Suprapubic skin (tissue), 4 donors: ENCODE measurements at places on chromosomes 7 and 10.

GRCh38 chr10:22722626-22723169 lies 8.3 kb upstream of the PIP4K2A start:
- H3K4me3 ChIP-seq, result no peak overlapping the region
- H3K27me3 ChIP-seq, result no peaks in the 10 kb centered on the region
- H3K27ac ChIP-seq, result no peak overlapping the region
- H3K4me1 ChIP-seq, result no peaks in the 10 kb centered on the region
- H3K36me3 ChIP-seq, result no peaks in the 10 kb centered on the region

GRCh38 chr10:26890956-26891355 lies 30.2 kb upstream of the ABI1 start:
- H3K4me3 ChIP-seq, result no peak overlapping the region
- H3K36me3 ChIP-seq, result no peaks in the 10 kb centered on the region
- no peaks in the 10 kb centered on the region for H3K27me3 ChIP-seq
- H3K27ac ChIP-seq, result no peak overlapping the region

DNA sequence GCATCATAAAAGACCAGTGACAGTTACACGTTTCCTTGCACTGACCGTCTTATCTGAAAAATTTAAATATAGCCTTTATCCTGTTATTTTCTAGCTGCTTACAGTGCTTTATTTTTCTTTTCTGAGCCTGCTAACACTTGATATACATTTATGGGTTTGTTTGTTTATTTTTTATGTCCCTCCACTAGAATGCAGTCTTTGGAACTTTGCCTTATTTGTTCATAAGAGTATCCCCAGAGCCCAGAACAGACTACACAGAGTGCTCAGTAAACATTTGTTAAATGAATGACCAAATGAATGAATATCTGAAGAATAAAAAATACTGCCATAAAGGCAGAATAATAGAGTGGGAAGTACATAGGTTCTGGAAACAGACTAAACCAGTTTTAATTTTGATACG lies 202.3 kb upstream of the LRRN3 start:
- H3K36me3 ChIP-seq, result no peaks in the 10 kb centered on the region
- no peak overlapping the region for H3K27ac ChIP-seq
- no peaks in the 10 kb centered on the region for H3K27me3 ChIP-seq
- no peak for DNase-seq

DNA sequence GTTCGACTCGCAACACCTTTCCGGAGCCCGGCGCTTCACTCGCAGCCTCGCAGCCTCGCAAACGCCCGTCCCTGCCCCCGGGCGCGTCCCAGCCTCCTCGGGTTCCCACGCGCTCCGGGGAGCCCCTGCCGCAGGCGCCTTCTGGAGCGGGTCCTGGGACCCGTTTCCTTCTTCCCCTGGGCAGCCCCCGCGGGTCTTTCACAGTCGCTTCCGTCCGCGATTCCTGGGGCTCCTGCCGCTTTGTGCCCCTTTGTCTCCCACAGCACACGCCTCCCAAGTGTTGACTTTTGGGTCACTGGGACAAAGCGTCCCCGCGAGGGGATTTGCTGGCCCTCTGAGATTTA lies 140.7 kb downstream of the DYNC2I1 start:
- peaks cover 3% of the 10 kb centered on the region for H3K4me1 ChIP-seq
- peak; percentile 50 for DNase-seq
- H3K4me3 ChIP-seq, result peak overlapping the region; percentile 5
- H3K27me3 ChIP-seq, result peaks cover 65% of the 10 kb centered on the region
- no peaks in the 10 kb centered on the region for H3K36me3 ChIP-seq

DNA sequence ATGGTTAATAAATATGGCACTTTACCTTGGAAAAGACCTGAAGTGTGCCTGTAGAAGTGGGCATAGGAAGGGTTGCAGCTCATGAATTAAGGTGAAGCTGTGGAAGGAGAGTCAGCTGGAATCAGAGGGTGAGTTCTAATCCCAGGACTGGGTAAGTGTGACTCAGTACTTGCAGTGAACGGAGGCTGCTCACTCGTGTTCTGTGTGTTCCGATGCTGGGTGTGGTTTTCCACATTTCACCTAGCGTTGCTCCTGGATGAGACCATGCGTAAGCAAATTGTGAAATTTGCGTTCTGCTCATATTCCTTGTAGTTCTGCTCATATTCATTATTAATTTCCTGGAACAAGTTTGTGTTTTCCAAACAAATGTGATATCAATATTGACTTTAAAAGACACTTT lies 22.4 kb upstream of the TMEM236 start:
- no peak for DNase-seq
- H3K27me3 ChIP-seq, result no peaks in the 10 kb centered on the region
- H3K36me3 ChIP-seq, result no peaks in the 10 kb centered on the region
- no peak overlapping the region for H3K4me3 ChIP-seq

- H3K36me3 ChIP-seq, result peaks cover 44% of the 10 kb centered on the region
- no peak overlapping the region for H3K27ac ChIP-seq
- no peak for DNase-seq
- H3K4me1 ChIP-seq, result no peaks in the 10 kb centered on the region
- H3K27me3 ChIP-seq, result no peaks in the 10 kb centered on the region
- no peak overlapping the region for H3K4me3 ChIP-seq
These were observed 85.4 kb downstream of the SIRT1 start for GRCh38 chr10:67969875-67970274.

DNA sequence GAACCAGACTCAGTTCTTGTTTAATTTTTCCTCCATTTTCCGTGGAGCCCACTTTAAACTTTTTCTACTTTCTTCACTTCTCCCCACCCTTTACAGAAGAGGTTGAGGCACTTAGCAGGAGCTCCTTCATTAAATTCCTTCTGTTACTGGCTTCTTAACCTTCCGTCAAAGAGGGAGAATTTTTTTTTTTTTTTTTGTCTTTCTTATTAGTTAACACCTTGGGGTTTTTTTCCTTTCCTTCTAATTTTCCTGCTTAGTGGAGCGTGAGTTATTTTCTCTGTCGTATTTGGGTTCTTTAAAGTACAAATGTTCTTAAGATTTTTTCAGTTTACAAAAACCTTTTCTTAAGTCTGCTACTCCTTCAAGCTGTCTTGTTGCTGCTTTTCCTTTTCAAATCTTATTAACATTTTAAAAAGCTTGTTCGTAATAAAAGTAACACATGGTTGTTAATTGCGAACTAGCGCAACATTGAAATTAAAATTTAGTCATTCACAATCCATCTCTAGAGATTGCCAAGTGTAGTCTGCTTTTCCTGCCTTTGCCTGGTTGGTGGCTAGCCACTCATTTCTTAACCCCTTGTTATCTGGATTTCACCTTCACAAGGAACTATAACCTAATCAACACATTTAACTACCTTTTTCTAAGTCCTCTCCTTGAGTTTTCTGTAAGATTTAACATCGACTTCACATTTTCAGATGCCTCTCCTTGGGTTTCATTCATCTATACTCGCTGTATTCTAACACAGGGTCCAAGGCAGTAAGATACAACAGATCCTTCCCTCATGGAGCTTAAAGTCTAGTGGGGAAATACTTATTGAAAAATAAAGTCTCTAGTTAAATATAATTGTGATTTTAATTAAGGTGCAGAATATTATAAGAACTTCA lies 2.0 kb downstream of the BMPR1A start:
- H3K27me3 ChIP-seq, result no peaks in the 10 kb centered on the region
- H3K4me1 ChIP-seq, result peaks cover 28% of the 10 kb centered on the region
- H3K4me3 ChIP-seq, result peak overlapping the region; percentile 82
- H3K27ac ChIP-seq, result peak overlapping the region; percentile 92
- no peaks in the 10 kb centered on the region for H3K36me3 ChIP-seq
- no peak for DNase-seq

- peaks cover 37% of the 10 kb centered on the region for H3K27me3 ChIP-seq
- no peak for DNase-seq
- no peak overlapping the region for H3K4me3 ChIP-seq
These were observed 47.6 kb downstream of the SLIT1 start for GRCh38 chr10:97138174-97138573.

DNA sequence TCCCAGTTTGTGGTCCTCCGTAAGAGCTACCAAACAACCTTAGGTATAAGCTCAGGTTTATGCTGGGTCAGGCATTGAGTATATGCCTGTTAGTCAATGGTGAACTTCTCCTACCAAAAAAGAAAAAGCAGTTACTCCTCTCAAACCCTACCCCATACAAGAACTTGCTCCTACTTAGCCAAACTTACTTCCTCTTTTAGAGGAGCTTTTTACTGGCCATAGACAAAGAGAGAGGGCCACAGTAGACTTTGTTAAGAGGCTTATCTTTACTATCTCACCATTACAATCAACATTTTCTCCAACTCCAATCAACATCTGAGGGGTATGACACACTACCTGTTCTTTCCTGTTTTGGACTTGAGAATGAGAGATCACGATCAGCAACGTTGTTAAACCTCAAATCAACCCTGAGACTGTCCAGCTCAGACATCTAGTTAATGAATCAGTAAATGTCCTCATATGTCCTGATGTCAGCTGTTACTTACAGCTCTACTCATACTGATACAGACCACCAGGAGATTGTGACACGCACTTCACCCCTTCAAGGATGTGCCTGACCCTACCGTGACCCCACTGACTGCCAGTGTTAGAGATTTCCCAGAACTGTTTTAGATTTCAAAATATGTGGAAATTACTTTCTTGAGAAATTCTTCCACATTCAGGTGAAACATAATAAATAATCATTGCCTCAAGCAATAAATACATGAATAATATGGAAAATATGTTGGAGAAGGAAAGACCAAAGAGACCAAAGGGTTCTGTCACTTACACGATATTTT lies 18.4 kb upstream of the CCDC71L start:
- no peak for DNase-seq
- no peaks in the 10 kb centered on the region for H3K27me3 ChIP-seq
- H3K4me3 ChIP-seq, result no peak overlapping the region
- H3K36me3 ChIP-seq, result no peaks in the 10 kb centered on the region
- no peaks in the 10 kb centered on the region for H3K4me1 ChIP-seq
- no peak overlapping the region for H3K27ac ChIP-seq

DNA sequence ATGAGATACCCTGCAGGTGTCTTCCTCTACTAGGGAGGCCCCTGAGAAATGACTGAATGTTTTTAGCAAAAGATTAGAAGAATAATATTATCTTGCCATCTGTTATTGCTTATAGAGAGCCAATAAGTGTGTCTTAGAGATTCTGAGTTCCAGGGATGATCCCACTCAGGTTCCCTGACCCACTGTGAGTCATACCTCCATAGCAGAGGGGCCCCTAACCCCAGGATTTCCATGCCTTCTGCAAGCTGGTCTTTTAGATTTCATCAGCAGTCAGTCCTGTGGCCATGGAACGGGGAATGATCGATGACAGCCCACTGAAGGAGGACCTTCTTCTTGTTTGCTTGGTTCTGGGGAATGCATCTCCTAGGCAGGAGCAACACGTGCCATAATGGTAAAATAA lies 333.4 kb downstream of the KCNMA1 start:
- no peak overlapping the region for H3K27ac ChIP-seq
- H3K4me3 ChIP-seq, result no peak overlapping the region
- H3K4me1 ChIP-seq, result no peaks in the 10 kb centered on the region
- H3K36me3 ChIP-seq, result no peaks in the 10 kb centered on the region

GRCh38 chr10:37275216-37275777 lies 149.9 kb downstream of the ANKRD30A start:
- no peak overlapping the region for H3K4me3 ChIP-seq
- no peaks in the 10 kb centered on the region for H3K4me1 ChIP-seq
- no peaks in the 10 kb centered on the region for H3K27me3 ChIP-seq
- DNase-seq, result no peak
- H3K36me3 ChIP-seq, result no peaks in the 10 kb centered on the region

GRCh38 chr10:90205340-90205739 lies 503.9 kb downstream of the KIF20B start:
- no peak overlapping the region for H3K4me3 ChIP-seq
- DNase-seq, result no peak
- H3K27ac ChIP-seq, result no peak overlapping the region

DNA sequence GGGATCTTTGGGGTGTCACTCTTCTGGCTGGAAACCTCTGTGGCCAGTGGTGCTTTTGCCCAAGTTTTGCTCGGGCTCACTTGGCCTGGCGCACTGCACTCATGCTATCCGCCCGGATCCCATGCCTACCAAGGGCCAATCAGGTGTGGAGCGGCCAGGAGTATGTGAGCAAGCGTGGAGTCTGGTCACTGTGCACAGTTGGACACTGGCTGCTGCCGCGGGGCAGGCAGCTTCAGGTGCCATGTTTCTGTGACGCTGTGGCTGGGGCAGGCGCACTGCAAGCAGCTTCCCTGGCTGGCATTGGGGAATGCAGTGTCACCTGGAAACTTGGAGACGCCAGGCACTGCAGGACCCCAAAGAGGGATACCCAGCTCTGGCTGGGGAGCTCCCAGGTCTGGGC lies 45.3 kb downstream of the NEUROG3 start:
- no peaks in the 10 kb centered on the region for H3K36me3 ChIP-seq
- no peaks in the 10 kb centered on the region for H3K4me1 ChIP-seq
- H3K4me3 ChIP-seq, result no peak overlapping the region
- no peak overlapping the region for H3K27ac ChIP-seq
- DNase-seq, result no peak

GRCh38 chr7:122532406-122533269 lies 166.3 kb downstream of the RNF133 start:
- no peaks in the 10 kb centered on the region for H3K36me3 ChIP-seq
- H3K4me3 ChIP-seq, result no peak overlapping the region
- no peak for DNase-seq
- H3K27ac ChIP-seq, result no peak overlapping the region

GRCh38 chr10:88138319-88138848 lies 275.0 kb downstream of the PTEN start:
- no peaks in the 10 kb centered on the region for H3K4me1 ChIP-seq
- no peak overlapping the region for H3K27ac ChIP-seq
- no peak overlapping the region for H3K4me3 ChIP-seq
- no peaks in the 10 kb centered on the region for H3K36me3 ChIP-seq
- DNase-seq, result no peak

- H3K4me1 ChIP-seq, result peaks cover 30% of the 10 kb centered on the region
- no peak overlapping the region for H3K27ac ChIP-seq
- H3K27me3 ChIP-seq, result no peaks in the 10 kb centered on the region
- DNase-seq, result no peak
These were observed 181.4 kb downstream of the JCAD start for GRCh38 chr10:29877793-29878491.

GRCh38 chr10:86373828-86374227 lies 7.2 kb upstream of the GRID1 start:
- peak; percentile 47 for DNase-seq
- H3K27ac ChIP-seq, result no peak overlapping the region
- H3K27me3 ChIP-seq, result peaks cover 45% of the 10 kb centered on the region
- no peaks in the 10 kb centered on the region for H3K36me3 ChIP-seq

- no peak overlapping the region for H3K4me3 ChIP-seq
- no peak for DNase-seq
- no peaks in the 10 kb centered on the region for H3K36me3 ChIP-seq
- no peaks in the 10 kb centered on the region for H3K27me3 ChIP-seq
These were observed 347.9 kb downstream of the TNS3 start for GRCh38 chr7:47233996-47234395.

- H3K4me1 ChIP-seq, result no peaks in the 10 kb centered on the region
- no peak within 1 kb of the TSS for H3K4me3 ChIP-seq
- H3K27me3 ChIP-seq, result no peaks in the 10 kb centered on the region
- no peaks in the 10 kb centered on the region for H3K36me3 ChIP-seq
These were observed at the start of gene PCDH15 for GRCh38 chr10:54800741-54801421. Gene PCDH15 (minus strand): TSS chr10:54801231. CDS start chr10:54664262, 136,969 bp downstream.

GRCh38 chr7:46091071-46091470 lies 170.0 kb upstream of the IGFBP3 start:
- no peaks in the 10 kb centered on the region for H3K36me3 ChIP-seq
- H3K4me3 ChIP-seq, result no peak overlapping the region
- no peak for DNase-seq
- H3K27me3 ChIP-seq, result no peaks in the 10 kb centered on the region
